ENCODE measurements at places on chromosomes 11 and 22.
A peak's percentile ranks its signal among the peaks of the same experiment; 100 is the strongest.

DNA sequence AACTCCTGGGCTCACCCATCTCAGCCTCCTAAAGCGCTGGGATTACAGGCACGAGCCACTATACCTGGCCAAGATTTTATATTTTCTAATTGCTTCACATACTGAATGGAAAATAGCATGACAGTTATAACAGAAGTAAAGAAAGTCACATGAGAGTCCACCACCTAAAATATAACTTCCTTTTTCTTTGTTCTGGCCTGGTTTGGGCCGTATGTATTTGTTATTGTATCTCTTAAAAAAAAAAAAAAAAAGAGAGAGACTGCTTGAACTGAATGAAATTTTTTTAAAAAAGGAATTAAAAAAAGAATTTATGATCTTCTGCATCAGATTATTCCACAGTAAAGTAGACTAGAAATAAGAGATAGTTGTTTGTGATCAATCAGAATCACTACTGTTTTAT lies 86.0 kb upstream of the GRIK4 start:
- DNase-seq: no peak

DNA sequence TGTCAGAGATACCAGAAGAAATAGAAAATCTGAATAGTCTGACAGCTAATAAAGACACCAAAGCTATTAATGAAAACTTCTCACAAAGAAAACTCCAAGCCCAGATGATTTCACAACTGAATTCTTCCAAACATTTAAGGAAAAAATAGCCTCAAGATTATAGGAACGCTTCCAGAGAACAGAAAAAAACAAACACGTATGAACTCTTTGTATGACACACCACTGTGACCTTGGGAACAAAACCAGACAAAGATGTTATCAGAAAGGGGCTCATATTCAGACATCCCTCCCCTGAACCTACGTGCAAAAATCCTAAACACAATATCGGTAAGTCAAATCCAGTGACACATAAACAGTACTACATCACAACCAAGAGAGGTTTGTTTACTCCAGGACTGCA lies 23.5 kb downstream of the CERK start:
- no peak for DNase-seq

- no peak for DNase-seq
Measured at GRCh38 chr22:22944268-22944985, 56.8 kb downstream of the IGLL5 start.

DNA sequence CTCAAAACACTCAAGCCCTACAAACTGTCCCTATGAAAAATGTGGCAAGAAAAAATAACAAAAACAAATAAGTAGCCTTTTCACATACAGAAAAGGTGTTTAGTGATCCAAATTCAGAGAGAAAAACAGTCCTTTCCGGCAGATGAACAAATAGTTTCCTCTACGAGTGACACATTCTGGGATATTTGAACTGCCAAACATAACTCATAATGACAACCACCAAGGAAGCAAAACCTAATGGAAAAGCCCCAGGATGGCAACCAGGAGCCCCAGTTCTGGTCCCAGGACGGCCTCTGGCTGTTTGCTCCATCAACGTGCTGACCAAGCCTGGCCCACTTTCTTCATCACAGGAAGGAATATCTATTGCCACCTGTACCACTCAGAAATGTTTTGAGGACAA lies 6.0 kb downstream of the PACSIN2 start:
- no peak for DNase-seq

- DNase-seq: peak; percentile 76
Measured at GRCh38 chr22:32649515-32650200, 151.8 kb upstream of the TIMP3 start.

DNA sequence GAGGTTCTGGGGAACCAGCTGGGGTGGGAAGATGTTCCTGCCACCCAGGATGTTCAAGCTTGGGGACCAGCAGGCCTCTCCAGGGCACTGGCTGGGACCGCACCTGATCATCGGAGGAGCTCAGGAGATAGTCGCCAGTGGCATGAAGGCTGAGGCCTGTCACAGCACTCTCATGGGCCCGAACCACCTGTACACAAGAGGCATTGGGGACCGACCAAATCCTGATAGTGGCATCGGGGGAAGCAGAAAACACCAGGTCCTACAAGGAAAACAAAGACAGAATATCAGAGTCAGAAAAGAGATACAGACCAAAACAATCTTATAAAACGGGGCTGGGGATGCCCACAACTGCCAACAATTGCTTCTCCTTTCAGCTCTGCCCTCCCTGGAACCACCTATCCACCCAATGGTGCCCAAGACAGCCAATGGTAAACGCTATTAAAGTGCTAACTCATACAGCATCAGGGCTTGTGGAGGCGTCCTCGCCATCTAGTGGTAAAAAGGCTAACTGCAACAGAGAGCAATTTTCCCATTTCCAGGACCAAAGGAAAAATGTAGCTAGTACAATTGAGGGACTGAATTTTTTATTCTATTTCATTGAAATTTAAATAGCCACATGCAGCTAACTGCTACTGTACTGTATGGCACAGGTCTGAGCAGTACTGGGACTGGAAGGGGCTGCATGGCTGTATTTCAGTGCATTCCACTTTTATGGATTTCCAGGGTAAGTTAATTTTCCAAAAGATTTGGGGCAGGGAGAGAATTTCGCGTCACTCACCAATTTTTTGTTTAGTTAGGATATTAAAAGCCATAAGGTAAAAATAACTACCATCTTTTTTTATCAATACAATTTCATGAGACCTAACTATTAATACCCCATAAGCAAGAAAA lies 7.1 kb downstream of the PRPF19 start:
- peak; percentile 71 for DNase-seq

- peak; percentile 34 for DNase-seq
Measured at GRCh38 chr11:59822989-59823566, 12.5 kb upstream of the MRPL16 start.

- peak; percentile 6 for DNase-seq
Measured at GRCh38 chr11:84817998-84818397, 809.1 kb downstream of the DLG2 start.

DNA sequence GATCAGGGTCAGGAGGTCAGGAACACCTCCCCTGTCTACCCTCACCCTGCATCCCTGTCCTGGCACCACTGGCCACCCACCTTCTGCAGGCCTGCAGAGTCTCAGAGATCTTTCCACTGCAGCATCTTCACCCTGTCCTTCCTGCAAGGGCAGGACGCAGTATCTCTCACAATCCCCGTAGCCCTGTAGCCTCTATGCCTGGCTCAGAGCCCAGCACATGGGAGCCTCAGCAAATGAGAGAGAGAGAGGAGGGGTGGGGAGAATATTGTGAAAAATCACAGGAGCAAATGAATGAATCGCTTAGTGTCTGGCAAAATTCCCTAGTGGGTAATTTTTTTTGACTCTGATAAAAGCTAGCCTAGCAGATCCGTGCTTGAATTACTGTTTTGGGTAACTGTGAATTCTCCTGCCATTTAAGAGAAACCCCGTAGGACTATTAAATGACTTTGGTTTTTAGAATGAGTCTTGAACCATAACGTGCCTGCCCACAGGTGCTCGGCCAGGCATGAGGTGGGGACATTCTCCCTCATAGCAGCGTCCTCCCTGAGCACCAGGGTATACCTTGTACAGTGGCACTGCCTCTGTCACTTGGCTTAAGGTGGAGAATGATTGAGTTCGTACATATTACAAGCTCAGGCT lies 91.5 kb downstream of the MORC2 start:
- peak; percentile 18 for DNase-seq

DNA sequence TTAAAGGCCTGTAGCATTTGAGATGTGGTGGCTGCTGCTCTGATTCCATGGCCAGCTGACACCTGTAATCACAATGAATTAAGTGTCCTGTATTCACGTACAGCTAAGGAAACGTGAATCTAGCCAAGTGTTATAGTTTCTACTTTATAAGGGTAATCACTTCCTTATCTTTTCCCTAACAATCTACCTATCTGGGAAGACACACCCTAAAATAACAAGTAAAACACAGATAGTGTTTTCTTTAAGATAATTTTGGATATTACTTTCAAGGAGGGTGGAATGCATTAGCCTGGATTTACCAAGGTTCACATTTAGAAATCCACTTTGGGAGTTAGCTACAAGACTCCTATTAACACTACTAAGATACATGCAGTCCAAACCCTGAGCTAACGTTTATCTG lies 11.5 kb downstream of the CDON start:
- DNase-seq: no peak

- DNase-seq: no peak
Measured at GRCh38 chr11:65260756-65261590, 789 bp upstream of the POLA2 start.

- no peak for DNase-seq
Measured at GRCh38 chr11:62896049-62896448, 15.4 kb downstream of the SLC3A2 start.

DNA sequence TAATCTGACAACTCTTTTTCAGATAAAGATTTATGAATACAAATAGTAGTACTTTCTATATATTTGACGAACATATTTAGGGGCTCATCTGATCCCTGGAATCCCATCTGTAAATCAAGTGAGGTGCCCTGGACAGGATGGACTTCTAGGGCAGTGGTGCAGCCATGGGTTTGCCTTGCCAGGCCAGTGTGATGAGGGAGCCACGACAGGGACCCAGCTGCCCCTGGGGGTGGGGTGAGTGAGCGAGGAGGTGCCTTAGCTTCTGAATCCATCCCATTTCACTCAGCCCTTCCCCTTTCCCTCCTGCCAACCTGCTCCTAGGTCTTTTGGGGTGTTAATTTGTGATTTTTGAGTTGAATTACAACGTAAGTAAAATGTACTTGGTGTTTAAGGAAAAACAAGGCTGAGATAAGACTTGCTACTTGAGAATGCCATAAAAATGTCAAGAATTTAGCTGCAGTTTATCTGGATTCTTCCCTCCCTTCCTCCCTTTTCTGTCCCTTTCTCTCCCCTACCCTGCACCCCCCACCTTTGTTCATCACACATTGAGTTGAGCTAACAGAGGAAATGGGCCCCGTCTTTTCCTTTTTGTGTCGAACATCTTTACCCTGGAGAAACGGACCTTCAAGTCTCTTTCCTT lies 60.8 kb downstream of the PPFIBP2 start:
- no peak for DNase-seq

GRCh38 chr11:20627701-20628100 lies 28.3 kb downstream of the SLC6A5 start:
- no peak for DNase-seq

GRCh38 chr11:88164806-88165585 lies 10.2 kb downstream of the RAB38 start:
- no peak for DNase-seq

DNA sequence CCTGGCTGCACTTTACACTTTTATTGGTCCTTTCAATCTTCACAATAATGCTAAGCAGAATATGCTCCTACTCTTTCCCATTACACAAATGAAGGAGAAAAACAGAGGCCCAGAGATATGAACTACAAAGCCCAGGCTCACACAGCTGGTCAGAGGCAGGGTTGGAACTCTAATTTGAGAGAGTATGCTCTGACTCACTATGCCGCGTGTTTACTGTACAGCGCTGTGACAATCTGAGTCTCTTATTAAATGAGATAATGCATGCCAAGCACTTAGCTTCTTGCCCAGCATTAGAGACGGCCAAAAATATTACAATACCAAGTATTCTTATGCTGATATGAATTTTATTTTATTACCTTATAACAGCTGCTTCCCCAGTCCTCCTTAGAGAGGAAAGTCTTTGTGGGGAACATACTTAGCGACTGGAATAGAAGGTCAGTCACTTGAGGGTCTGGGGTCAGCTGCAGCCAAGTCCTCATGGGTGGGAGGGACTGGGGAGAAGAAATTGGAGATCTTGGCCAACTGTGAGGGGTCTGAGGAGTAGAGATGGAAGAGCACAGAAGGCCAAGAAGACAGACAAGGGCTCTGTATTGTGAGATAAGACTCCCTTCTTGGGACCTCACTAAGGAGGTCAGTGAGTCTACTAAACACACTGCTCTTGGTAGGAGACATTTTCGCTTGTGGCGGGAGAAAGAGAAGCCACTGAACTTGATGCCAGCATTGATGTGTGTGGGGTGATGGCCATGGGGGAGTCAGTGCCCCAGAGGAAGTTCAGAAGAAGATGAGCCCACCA lies 150.8 kb upstream of the TIMP3 start:
- no peak for DNase-seq

GRCh38 chr11:76150141-76150540 lies 56.2 kb downstream of the WNT11 start:
- DNase-seq: no peak

All from astrocyte of the spinal cord (primary cell).